ENCODE measurements at places on chromosomes 1 and 21.

GRCh38 chr21:40355076-40355475 is 487.8 kb downstream of the PCP4 start:
- DNase-seq, result no peak

DNA sequence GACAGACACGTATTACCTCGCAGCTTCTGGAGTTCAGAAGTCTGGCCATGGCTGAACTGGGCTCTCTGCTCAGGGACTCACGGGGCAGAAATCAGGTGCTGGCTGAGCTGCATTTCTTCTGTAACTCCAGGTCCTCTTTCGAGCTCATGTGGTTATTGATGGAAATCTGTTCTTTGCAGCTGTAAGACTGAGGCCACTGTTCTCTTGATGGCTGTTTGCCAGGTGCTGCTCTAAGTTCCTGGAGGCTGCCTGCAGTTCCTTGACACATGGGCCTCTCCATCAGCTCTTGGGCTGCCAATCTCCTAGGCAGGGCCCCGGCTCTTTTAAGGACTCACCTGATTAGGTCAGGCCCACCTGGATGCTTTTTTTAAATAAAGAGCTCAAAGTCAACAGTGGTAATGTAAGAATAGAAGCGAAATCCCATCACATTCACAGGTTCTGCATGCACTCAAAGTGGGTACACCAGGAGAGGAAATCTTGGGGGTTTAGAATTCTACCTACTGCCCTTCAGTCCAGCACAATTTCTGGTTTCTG is 139.1 kb downstream of the KAZN start:
- DNase-seq, result no peak

- DNase-seq, result peak; percentile 41
These were observed 21.3 kb downstream of the FAM78B start for GRCh38 chr1:166145499-166145898.

GRCh38 chr21:35783721-35784120 is 276.6 kb downstream of the SETD4 start:
- DNase-seq, result peak; percentile 60

- DNase-seq, result peak; percentile 50
These were observed 516 bp downstream of the PHLDA3 start for GRCh38 chr1:201468501-201468843.

DNA sequence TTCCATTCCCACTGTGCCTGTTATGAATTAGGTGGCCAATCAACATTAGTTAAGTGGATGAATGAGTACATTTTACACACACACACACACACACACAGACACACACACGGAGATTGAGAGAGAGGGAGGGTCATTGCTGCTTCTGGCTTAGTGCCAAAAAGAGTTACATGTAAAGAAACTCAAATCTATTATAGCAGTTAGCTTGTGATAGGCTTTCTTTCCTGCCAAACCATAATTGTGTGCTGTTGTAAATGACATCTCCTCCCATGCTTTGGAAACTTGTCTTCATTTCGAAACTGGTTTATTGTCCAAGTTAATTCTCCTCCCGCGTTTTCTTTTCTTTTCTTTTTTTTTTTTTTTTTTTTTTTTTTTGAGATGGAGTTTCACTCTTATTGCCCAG is 1.4 kb upstream of the MT1HL1 start:
- no peak for DNase-seq

DNA sequence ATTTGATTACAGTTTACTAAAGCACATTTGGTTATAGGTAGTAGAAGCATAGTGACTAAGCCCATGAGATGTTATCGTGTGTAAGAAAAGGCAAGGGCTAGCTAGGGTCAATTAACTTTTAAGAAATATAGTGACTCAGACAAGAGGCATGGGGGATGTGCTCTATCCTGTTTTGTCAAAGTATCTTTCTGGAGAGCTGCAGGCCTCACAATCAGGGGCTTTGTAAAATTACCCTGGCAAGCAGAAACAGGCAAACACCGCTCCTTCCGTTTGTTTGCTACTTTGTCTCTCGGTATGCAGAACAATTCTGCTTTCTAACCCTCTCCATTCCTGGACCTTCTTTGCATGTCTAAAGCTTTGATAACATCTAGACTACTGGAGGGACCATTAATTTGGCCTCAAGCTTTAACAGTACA is 26.1 kb upstream of the ZNF697 start:
- DNase-seq, result peak; percentile 45

GRCh38 chr21:37532868-37533780 is 166.6 kb downstream of the DYRK1A start:
- DNase-seq, result no peak

GRCh38 chr1:44002606-44003157 is 11.3 kb downstream of the CCDC24 start:
- DNase-seq, result no peak

- no peak for DNase-seq
These were observed 75.4 kb upstream of the ACTRT2 start for GRCh38 chr1:2945821-2946231.

DNA sequence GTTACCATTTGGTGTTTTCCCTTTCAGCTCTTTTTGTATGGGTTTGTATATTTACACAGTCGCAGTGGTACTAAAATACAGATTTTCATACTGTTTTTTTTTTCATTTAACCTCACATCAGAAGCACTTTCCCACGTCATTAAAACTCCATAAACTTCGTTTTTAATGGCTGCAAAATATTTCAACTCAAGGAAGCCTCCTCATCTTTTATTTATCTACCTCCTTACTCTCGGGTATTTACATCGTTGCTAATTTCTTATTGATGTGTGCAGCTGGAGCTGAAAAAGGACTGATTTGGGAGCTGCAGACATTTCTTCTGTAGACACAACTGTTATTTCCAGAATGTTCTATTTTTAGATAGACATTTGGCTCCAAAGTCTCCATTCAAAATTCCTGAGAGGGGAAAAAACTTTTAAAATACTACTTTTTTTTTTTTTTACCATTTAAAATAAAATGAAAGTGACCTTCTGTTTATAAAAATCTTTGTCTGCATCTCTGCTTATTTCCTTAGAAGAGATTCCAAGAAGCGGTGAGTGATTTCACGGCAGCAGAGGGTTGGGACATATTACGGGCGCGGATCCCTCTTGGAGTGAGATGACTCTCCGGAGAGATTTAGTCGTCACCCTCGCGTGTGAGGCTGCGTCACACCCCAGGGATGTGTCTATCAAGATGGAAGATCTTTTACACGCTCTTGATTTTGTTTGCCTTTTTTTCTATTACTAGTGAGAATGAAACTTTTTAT is 10.1 kb downstream of the RUNX3 start:
- no peak for DNase-seq

GRCh38 chr1:76083189-76083588 is 8.6 kb downstream of the ST6GALNAC3 start:
- DNase-seq, result no peak

DNA sequence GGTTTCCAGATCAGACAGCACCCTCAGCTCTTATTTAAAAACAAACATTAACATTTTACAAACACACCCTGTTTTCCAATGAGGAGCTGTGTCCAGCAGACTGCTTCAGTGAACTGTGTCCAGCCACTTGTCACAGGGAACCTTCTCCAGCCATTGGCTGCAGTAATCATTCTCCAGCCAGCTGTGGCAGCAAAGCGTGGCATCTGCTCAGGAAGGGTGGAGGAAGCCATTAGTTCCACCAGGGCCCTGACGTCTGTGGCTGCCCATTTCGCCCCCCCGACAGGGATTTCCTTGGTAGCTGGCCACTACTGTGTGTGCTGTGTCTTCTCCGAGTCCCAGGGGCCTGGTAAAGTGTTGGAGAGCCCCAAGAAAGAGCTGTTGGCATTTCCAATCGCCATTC is 62.9 kb upstream of the SELENON start:
- DNase-seq, result no peak

GRCh38 chr1:37605061-37605650 is 9.4 kb upstream of the GNL2 start:
- no peak for DNase-seq

DNA sequence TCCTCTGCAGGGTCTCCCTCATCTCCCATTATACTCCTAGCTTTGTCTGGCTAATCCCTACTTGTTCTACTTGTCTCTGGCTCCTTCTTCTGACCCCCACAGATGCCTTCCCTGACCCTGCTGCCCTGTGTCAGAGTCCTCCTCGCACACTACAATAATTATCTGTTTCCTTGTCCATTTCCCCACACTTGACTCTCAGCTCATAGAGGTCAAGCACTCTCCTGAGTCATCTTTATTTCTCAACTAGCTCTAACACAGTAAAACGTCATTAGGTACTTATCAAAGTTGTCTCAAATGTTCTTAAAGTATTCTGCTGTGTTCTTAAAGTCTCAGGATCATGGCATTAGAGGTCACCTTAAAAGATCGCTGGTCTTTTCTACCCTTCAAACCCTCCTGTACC is 47.1 kb downstream of the C8A start:
- DNase-seq, result peak; percentile 47

DNA sequence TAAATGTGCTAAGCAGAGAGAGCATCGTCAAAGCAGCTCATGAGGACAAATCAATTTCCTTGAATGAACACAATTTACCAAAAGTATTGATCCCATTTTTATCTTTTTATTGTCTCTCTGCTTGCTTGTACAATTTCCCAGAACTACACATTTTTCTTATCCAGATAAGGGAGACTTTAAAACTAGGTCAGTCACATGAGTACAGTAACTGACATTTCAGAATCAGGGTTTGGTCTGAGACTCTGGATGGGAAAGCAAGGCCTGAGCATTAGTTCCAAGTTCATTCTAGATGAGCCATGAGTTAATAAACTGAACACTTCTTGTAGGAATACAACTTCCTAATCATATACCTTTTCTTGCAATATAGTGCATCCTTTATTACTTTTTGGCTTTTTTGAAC is 11.5 kb upstream of the DENND2D start:
- no peak for DNase-seq

GRCh38 chr1:208653426-208653825 is 409.2 kb upstream of the PLXNA2 start:
- DNase-seq, result peak; percentile 86

GRCh38 chr1:37303884-37304574 is 170.4 kb upstream of the ZC3H12A start:
- DNase-seq, result no peak

DNA sequence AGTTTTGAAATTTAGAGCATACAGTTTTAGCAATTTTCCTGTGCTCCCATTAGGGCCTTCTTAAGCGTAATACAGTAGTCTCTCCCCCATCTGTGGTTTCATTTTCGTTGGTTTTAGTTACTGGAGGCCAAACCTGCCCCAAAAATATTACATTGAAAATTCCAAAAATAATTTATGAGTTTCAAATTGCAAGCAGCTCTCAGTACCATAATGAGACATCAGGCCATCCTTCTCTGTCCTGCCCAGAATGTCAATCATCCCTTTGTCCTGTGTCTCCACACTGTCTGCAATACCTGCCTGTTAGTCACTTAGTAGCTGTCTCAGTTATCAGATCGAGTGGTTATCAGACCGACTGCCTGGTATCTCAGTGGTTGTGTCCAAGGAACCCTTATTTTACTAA is 45.4 kb downstream of the ADSS2 start:
- no peak for DNase-seq

- no peak for DNase-seq
These were observed 59.3 kb downstream of the COL18A1 start for GRCh38 chr21:45464309-45464708.

DNA sequence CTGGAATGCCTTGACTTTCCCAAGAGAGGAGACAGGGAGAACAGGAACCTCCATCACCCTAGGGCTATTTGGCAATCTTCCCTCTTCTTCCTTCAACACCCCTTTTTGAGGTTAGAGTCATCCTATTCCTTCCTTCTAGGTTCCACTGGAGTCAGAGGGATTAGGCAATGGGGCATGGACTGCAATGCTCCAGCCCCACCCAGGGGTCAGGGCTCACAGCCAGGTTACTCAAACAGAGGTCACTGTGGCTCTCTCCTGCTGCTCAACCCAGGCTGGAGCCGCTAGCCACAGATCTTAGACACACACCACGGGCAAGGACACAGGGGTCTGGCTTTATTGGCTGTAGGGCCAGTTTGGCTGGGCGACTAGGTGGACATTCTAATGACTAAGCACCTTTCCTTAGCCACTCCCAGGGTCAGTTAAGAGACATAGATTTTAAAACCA is 145.5 kb upstream of the NRIP1 start:
- DNase-seq, result no peak

DNA sequence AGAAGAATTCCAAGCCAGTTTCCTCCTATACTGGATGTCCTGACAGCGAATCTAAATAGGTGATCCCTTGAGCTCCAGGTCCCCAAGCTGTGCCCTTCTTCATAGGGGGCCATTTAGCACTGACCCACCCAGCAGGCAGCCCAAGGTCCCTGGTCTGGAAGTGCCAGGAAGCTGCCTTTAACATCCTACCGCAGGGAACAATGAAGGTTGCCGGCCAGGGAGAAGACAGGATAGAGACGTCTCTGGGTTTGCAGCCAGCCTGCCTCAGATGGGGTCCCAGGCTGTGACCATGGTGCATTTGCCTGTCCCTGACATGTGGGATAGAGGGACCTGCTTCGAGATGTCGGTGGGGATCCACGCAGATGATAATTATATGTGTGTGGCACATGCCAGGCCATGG is 2.7 kb upstream of the RIPK4 start:
- no peak for DNase-seq

DNA sequence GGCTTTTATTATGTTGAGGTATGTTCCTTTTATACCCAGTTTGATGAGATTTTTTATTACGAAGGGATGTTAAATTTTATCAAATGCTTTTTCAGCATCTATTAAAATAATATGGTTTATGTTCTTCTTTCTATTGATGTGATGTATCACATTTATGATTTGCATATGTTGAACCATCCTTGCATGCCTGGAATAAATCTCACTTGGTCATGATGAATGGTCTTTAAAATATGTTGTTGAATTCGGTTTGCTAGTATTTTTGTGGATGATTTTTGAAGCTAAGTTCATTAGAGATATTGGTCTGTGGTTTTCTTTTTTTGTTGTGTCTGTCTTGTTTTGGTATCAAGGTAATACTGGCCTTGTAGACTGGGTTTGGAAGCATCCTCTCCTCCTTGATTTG is 14.1 kb downstream of the GPR88 start:
- DNase-seq, result no peak

DNA sequence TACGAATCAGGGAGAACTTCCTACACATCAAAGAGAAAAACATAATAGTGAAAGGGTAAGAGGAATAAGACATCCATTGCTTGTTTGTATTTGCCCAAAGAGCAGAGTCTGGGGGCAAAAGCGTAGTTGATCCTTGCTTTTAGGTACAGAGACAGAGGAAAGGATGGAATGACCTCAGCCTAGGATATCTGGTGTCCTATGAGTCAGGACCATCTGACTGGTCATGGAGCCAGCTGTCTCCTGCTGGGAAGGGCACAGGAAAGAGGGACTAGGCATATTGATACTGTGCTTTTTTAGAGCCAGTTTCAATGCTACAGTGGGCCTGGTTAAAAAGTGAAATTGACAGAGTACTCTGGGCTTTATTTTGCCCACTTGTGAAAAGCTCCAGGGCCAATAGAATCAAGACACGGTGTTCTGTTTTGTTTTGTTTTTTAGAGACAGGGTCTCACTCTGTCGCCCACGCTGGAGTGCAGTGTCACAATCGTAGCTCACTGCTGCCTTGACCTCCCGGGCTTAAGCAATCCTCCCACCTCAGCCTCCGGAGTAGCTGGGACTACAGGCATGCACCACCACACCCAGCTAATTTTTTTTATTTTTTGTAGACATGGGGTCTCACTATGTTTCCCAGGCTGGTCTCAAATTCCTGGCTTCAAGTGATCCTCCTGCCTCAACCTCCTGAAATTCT is 3.2 kb downstream of the PLEKHO1 start:
- DNase-seq, result no peak

Measured in umbilical cord (tissue), 2 donors.